ENCODE measurements at places on chromosomes 1 and 21.

DNA sequence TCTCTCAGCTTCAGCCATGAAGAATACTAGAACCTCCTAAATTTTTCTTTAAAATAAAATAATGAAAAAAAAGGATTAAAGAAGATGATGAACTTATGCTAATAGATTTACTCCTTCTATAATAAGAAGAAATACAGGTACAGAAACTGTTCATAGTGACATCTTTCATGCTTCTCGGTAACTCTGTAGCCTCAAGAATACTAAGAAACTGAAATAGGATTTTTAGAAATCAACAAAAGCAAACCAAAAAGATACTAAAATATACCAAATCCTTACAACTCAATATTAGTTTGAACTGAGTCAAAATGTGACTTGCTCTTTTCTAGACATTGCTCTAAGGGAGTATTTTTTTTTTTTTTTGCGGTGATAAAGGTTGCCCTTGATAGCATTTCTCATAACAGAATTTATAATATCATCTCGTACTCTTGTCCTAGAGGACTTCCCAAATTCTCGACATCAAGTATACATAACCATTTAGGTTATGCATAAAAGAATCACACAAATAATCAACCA, 42.8 kb downstream of the ZZZ3 start:
- no peak for DNase-seq

DNA sequence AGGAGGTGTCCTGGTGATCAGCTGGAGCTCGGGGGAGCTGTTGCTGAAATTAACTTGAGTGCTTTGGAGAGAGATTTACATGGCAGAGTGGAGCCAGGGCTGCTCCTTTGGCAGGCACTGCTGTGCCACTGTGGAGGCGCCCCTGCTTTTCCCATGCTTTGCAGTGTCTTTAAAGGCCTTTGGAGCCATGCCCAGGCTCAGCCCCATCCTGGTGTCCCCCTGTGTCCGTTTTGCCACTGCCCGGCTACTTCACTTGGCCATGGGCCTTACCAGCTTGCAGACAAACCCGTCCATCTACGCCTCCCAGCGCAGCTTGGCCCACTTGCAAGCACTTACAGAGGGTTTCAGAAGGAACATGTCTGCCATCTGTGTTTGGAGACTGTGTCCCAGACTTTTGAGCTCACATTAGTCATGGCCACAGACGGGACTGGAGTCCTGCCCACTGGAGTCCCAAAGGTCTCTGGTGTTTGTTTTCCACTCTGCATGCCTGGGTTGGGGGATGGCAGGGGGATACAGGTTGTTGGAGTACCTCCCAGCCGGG, 18.2 kb upstream of the LAMTOR5 start:
- DNase-seq, result no peak

- peak; percentile 36 for DNase-seq
These were observed 93.5 kb upstream of the ACTL8 start for GRCh38 chr1:17661546-17662157.

GRCh38 chr1:16158025-16158424, 2.2 kb upstream of the EPHA2 start:
- no peak for DNase-seq
